Activated CD4-positive, alpha-beta T cell treated with anti-CD3 and anti-CD28 coated beads, Interleukin-2, amount 10 ng/mL, durations not matched to agents 7 days and 5 days (primary cell): ENCODE measurements at places on chromosomes 5 and 9. TPM values are rescaled to one million over a fixed set of nuclear protein-coding genes. Genes with fewer than 3 reads are reported as not detected.
A peak's percentile ranks its signal among the peaks of the same experiment; 100 is the strongest.

GRCh38 chr9:134627417-134628353 is 13.9 kb upstream of the COL5A1 start:
- DNase-seq, result no peak
- H3K36me3 ChIP-seq, result no peaks in the 10 kb centered on the region
- no peaks in the 10 kb centered on the region for H3K27me3 ChIP-seq
- H3K4me1 ChIP-seq, result no peaks in the 10 kb centered on the region

DNA sequence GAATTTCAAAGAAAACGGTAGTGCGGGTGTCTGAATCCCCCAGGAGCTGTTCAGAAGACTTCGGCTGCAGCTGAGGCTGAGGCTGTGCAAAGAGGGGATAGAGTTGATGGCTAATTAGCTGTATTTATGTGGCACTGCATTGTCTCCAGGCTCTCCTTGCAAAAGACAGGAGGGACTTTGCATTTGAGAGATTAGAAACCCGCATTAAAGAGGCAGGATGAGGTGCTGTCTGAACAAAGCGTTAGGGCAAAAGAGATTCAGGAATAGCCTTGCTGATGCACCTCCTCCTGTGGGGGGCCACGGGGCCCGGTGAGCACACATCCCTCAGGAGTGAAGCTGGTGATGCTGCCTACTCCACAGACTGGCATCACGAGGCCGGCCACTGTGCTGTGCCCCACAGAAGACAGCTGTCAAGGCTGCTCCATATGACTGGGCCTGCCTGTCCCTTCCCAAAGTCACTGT is 343.6 kb upstream of the DAP start:
- no peaks in the 10 kb centered on the region for H3K36me3 ChIP-seq
- H3K27ac ChIP-seq, result no peak overlapping the region
- H3K27me3 ChIP-seq, result no peaks in the 10 kb centered on the region
- H3K4me3 ChIP-seq, result no peak overlapping the region
- H3K4me1 ChIP-seq, result no peaks in the 10 kb centered on the region
- DNase-seq, result no peak

The LCN2 gene
- total RNA-seq, result not detected

The PTGES gene
- total RNA-seq, result not detected

DNA sequence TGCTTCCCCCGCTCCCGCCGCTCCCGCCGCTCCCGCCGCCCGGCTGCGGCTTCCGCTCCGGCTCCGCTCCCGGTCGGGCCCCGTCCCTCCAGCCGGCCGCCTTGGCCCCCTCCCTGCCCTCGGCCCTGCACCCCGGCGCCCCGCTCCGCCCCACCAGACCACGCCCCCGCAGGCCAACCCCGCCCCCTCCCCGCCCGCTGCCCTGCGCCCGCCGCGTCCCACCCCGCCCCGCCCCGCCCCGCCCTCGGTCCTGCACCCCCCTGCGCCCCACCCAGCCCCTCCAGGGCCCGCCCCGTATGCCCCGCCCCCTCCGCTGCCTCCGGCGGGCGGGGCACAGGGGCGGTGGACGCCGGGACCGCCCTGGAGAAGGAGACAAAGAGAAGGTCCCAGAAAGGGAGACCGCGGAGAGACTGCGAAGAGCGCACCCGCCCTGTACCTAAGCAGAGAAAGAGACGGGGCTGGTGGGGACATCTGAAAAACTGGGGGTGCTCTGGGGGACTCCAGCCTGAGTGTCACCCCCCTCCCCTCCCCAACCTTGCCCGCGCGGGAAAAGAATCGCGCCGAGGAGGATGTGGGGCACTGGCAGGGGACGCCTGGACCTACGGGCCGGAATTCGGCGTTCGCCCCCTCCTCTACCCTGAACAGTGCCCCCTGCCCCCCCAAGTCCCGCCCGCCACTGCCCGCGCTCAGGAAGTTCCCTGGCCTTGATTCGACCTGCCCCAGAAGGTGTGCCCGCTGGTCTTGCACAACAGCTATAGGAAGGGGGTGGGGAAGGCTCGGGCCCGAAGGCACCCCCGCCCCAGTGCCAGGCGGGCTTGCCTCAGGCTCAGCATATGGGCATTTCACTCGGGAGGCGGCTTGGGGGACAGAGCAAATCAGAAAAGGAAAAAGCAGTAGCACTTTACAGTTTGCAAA is 42.8 kb upstream of the STXBP1 start:
- no peaks in the 10 kb centered on the region for H3K27me3 ChIP-seq
- peaks cover 6% of the 10 kb centered on the region for H3K36me3 ChIP-seq
- peak overlapping the region; percentile 83 for H3K4me3 ChIP-seq
- DNase-seq, result peak; percentile 82
- peaks cover 47% of the 10 kb centered on the region for H3K4me1 ChIP-seq
- H3K27ac ChIP-seq, result peak overlapping the region; percentile 91

- H3K36me3 ChIP-seq, result no peaks in the 10 kb centered on the region
- H3K4me1 ChIP-seq, result no peaks in the 10 kb centered on the region
- DNase-seq, result no peak
- no peak overlapping the region for H3K4me3 ChIP-seq
- H3K27me3 ChIP-seq, result peaks cover 3% of the 10 kb centered on the region
- no peak overlapping the region for H3K27ac ChIP-seq
Observed at GRCh38 chr9:13568405-13568804, 288.9 kb upstream of the MPDZ start.

The PCAT7 gene
- not detected for total RNA-seq

The NMUR2 gene
- not detected for total RNA-seq

The MARCOL gene
- total RNA-seq, result not detected

The TMEM38B gene
- total RNA-seq, result 8.7 TPM

The SHB gene
- not detected for total RNA-seq

GRCh38 chr5:14211818-14212803 is 69.0 kb downstream of the TRIO start:
- no peak overlapping the region for H3K27ac ChIP-seq
- H3K36me3 ChIP-seq, result no peaks in the 10 kb centered on the region
- H3K4me1 ChIP-seq, result peaks cover 10% of the 10 kb centered on the region
- DNase-seq, result no peak
- H3K27me3 ChIP-seq, result peaks cover 16% of the 10 kb centered on the region
- H3K4me3 ChIP-seq, result no peak overlapping the region

GRCh38 chr5:14640765-14641164 is 23.8 kb upstream of the OTULIN start:
- H3K36me3 ChIP-seq, result no peaks in the 10 kb centered on the region
- no peaks in the 10 kb centered on the region for H3K4me1 ChIP-seq
- H3K27me3 ChIP-seq, result peaks cover 26% of the 10 kb centered on the region
- H3K27ac ChIP-seq, result no peak overlapping the region
- no peak for DNase-seq
